ENCODE measurements at places on chromosomes 4 and X. TPM values are rescaled to one million over a fixed set of nuclear protein-coding genes. Genes with fewer than 3 reads are reported as not detected.

FGF5 gene
- total RNA-seq = 0.09 TPM

MAGEA1 gene
- total RNA-seq = not detected

EVC2 gene
- total RNA-seq = 12.7 TPM

BTC gene
- not detected for total RNA-seq

BST1 gene
- 77.7 TPM for total RNA-seq

UCHL1 gene
- 71.6 TPM for total RNA-seq

DCAF4L1 gene
- total RNA-seq = 0.17 TPM

CCDC160 gene
- total RNA-seq = not detected
